ENCODE measurements at places on chromosomes 13 and 19.
A peak's percentile ranks its signal among the peaks of the same experiment; 100 is the strongest.

- DNase-seq, result no peak
Measured at GRCh38 chr13:28579322-28579721, 79.6 kb upstream of the POMP start.

DNA sequence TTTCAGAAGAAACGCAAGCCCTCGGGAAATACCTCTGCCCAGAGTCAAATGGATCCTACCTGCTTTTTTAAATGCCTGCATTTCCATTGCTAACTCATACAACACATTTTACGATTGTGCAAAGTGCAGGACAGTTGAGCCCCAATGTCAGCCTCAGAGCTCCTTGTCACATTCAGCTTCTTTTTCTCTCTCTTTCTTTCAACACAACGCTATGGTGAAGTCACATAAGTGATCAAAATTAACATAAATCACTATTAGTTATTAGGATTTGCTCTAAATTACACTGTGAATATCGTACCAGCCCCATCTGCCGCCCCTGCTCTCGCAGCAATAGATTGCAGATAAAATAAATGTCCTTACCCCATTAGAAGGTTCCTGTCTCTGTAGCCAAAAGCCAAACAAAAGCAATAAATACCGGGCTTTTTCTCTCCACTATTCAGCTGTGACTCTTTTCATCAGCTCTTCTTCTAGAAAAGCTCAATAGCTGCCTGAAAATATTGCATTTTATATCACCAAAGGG is 8.8 kb downstream of the POU4F1 start:
- no peak for DNase-seq

DNA sequence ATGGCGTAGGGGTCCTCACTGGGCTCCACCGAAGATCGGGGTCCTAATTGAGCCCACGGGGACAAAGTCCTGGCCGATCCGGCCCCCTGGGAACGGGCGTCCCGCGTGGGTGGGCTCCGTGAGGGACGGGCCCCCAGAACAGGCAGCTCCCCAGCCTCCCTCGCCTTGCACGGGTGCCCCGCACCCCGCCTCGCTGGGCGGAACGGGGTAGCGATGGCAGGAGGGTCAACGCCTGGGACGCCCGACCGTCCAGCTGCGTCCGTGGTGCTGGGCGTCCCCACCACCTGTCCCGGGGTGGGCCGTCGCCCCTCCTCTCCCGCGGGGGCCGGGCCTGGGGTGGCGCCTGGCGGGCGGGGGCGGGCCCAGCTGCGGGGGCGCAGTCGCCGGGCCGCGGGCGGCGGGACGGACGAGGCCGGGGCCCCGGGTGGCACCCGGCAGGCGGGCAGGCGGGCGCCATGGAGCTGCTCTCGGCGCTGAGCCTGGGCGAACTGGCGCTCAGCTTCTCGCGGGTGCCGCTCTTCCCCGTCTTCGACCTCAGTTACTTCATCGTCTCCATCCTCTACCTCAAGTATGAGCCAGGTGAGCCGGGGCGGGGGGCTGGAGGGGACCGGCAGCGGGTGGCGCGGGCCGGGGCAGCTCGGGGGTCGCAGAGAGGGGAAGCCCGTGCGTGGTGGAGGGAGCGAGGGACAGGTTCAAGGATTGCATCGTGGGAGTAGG is at the start of gene TMEM38A:
TMEM38A (plus strand) TSS at position 377 of the 717 bp plus-strand sequence; CDS start at position 456, 79 bp downstream.
- peak; percentile 44 for DNase-seq

GRCh38 chr13:43770871-43771270 is 15.9 kb downstream of the ENOX1 start:
- no peak for DNase-seq

GRCh38 chr19:56477429-56478338 is 539 bp upstream of the ZNF667 start:
- peak; percentile 70 for DNase-seq

GRCh38 chr19:46451352-46451751 is 20.0 kb downstream of the PNMA8A start:
- no peak for DNase-seq

- no peak for DNase-seq
Measured at GRCh38 chr13:20024702-20025101, 66.2 kb downstream of the ZMYM2 start.

DNA sequence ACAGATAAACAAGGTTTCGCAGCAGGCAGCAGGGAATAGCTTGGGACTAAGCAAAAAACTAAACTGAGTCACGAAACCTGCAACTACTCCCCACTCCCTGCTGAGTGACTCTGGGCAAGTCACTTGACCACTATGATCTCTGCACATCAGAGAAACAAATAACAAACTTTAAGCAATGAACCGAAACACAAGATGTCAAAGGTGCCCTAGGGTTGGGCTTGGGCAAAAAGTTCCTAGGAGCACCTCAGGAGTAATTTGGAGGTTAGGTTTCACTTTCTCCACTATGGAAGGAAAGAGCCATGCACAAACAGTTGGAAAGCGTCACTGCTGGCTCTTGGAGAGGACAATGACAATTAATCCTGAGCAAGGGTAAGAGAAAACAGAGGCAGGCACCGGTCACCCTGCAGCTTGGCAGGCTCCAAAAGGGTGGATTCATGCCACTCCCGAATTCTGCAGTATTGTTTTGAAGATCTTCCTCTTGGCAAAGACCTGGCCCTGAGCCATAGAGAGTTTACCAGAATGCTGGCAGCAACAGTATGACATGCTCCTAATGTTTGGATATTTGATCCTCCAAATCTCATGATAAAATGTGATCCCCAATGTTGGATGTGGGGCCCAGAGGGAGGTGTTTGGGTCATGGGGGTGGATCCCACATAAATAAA is 60.3 kb downstream of the CRYL1 start:
- DNase-seq, result no peak

DNA sequence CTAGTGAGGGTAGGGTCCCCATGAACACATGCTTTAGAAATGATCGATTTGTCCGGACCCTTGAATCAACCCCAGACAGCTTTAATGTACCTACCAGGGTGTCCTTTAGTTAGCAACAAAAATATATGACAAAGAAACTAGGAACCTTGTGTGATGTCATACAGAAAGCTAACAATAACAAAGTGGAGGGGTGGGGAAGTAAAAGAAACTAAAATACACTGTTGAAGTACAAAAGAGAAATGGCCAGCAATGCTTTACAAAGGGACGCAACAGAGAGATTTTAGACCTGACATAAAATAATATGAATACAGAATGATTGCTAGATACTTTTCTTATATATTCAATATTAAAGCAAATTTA is 40.0 kb downstream of the DZIP1 start:
- DNase-seq, result no peak

DNA sequence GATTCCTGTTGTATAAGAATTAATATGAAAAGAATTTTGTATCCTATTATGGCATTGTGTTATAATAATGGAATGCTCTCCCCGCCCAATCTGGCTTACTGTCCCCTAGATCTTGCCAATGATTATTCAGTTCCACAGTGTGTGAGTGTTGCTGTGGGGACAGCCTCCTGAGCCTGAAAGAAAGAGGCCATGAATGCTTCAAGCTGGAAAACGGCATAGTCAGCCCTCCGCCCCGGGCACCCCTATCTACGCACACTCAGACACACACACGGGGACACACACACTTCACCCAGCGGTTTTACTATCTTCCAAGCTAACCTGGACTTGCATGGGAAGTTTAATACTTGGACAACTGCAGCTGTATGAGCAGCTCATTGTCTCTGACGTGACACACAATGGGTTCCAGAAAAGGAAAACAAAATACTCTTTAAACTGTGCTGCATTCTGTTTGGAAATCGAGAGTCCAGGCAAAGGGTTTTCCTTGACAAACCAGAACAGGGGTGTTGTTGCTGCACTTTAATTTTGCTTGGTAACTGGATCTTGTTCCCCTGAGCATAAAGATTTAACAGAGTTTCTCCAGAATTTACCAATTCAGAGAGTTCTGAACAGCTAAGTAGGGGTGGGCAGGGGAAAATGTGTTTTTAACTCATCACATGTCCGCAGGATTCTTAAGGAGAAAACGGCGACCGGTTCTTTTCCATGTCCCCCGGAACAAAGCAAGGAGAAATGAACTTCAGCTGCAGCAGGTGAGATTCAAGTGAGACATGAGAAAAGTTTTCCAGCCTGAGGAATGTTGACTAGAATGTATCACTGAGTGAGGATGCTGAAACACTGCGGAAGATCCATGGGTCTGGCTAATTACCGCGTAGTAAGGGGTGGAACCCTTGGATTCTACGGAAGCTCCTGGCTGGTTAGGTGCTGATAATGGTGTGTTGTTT is 472.9 kb downstream of the FOXO1 start:
- no peak for DNase-seq

GRCh38 chr19:7421941-7422744 is 66.7 kb downstream of the PEX11G start:
- no peak for DNase-seq

- DNase-seq, result no peak
Measured at GRCh38 chr13:101190337-101190736, 226.0 kb downstream of the NALCN start.

DNA sequence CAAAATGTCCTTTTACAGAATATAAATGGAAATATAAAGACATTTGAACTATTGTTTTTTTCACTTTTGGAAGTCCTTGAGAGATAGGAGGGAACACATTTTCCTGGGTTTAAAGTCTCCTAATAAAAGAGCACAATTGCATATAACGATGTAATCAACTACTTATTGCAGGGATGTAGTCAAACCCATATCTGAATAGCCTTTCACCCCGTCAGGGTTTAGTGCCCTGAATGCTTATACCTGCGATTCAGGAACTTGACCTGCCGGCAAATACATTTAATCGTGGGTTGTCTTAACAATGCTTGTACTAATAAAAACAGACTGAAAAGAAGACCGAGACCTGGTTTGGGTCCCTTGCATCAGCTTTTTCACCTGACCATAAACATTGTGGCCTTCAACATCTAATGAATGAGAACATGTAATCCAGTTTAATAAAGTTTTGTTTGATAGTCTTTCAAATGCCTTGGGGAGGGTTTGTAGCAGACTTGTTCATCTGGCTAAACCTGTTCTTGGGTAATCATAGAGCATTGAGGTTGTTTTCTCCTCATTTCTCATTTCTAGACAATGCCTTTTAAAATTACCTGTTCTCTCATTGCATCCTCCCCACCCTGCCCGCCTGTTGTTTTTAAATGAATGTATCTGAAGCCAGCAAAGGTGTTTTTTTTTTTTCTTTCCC is 7.0 kb downstream of the KLF5 start:
- DNase-seq, result no peak

GRCh38 chr13:48220592-48220980 is 12.4 kb upstream of the ITM2B start:
- peak; percentile 22 for DNase-seq
